LHCN-M2 (cell line): ENCODE measurements at places on chromosomes 16 and 17. TPM values are rescaled to one million over a fixed set of nuclear protein-coding genes. Genes with fewer than 3 reads are reported as not detected.

The ZP2 gene
- not detected in 2 replicates for total RNA-seq

GRCh38 chr16:81715358-81716196, 63.5 kb upstream of the PLCG2 start:
- DNase-seq: no peak

The CCDC144A gene
- 3.3 and 4.5 TPM in 2 replicates for total RNA-seq

The CLEC18C gene
- 0.06 and 0.32 TPM in 2 replicates for total RNA-seq

DNA sequence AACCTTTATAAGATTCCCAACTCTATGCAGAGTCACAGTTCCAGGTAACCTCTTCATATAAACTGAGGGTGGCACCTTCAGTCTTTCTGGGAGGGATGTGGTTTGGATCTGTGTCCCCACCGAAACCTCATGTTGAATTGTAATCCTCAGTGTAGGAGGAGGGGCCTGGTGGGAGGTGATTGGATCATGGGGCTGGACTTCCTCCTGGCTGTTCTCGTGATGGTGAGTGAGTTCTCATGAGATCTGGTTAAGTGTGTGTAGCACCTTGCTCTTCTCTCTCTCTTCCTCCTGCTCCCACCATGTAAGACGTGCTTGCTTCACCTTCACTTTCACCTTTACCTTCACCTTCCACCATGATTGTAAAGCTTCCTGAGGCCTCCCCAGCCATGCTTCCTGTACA, 30.5 kb downstream of the HS3ST2 start:
- no peak for DNase-seq
